ENCODE measurements at places on chromosomes 16 and 17. TPM values are rescaled to one million over a fixed set of nuclear protein-coding genes. Genes with fewer than 3 reads are reported as not detected.

DNA sequence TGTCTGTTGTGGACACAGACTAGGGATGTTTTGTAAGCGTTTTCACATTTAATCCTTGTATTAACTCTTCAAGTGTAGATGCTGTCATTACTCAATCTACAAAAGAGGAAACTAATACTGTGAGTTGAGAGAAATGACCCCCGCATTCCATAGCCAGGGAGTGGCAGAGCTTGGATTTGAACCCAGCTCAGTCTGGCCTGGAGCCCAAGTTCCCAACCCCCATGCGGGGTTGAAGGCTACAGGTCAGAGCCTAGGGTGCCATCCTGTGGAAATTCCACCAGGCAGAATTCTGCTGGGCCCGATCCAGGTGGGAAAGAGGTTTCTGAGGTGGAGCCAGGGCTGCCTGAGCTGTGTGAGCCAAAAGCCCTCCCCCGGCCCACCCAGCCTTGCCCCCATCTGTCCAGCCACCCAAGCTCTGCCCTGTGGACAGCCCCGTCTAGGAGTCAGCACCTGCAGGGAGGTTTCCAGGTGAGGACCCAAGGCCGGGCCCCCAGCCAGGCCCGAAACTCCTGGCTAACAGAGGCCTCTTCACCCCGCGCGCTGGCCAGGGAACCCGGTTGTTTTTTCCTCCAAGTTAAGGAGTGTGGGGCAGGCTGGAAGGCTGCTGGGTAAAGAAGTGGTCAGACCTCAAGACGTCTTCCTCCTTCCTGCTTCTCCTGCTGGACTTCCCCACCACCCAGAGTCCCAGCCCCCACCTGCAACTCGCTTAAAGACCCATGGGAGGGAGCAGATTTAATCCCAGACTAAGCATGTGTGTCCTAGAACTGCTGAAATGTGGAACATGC lies 5.7 kb downstream of the MMP15 start:
- no peak overlapping the region for H3K4me3 ChIP-seq
- no peak overlapping the region for H3K27ac ChIP-seq
- peaks cover 12% of the 10 kb centered on the region for H3K4me1 ChIP-seq
- H3K27me3 ChIP-seq: no peaks in the 10 kb centered on the region

DNA sequence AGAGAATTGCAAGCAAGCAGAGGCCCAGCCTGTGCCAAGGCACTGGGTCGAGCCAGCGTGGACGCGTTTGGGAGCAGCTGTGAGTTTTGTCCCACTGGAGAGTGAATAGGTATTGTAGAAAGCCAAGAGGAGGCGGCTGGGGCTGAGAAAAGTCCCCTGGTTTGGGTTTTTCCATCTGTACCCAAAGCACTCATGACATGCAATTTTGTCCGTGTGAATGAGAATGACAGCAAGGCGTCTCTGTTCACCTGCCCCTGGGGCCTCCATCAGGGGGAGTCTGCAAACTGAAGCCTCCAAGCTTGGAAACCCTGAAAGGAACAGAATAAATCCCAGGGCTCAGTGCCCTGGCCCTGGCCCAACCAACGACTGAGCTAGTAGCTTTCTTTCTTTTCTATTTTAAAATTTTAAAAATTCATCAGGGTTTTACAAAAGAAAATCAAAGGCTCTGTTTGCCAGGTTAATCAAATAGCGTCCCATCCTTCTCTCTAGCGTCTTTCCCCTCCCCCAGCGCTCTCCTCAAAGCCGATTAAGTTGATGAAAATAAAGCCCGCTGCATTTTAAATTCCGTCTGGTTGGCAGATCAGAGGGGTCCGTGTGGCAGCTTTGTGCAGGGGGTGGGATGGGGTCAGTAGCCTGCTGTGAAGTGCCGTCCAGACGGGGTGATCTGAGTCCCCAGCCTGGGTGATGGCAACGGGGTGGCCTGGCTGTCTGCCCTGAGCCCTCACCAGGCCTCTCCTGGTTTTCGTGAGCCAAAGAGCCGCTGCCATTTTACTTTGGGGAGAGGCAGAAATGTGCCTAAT lies 171.0 kb downstream of the KATNIP start:
- H3K27ac ChIP-seq: no peak overlapping the region
- H3K4me3 ChIP-seq: no peak overlapping the region
- no peaks in the 10 kb centered on the region for H3K27me3 ChIP-seq

DNA sequence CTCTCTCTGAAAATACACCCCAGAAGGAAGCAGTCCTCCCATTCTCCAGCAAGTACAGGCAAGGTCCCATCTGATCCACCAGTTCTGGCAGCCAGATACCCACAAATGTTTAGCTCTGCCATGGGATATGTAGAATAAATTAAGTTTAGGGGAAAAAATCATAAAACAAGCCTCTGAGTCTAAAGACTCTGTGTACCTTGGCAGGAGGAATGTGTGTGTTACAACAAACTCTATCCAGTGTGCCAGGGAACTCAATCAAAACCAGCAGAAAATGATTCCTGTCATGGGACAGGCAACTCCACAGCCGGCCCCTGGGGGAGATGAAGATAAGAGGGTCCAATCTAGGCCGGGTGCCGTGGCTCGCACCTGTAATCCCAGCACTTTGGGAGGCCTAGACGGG lies 73.4 kb downstream of the MRM3 start:
- H3K36me3 ChIP-seq: no peaks in the 10 kb centered on the region
- no peaks in the 10 kb centered on the region for H3K27me3 ChIP-seq
- no peak for DNase-seq
- H3K4me3 ChIP-seq: no peak overlapping the region
- H3K4me1 ChIP-seq: no peaks in the 10 kb centered on the region

Gene PDE6G
- total RNA-seq: not detected

DNA sequence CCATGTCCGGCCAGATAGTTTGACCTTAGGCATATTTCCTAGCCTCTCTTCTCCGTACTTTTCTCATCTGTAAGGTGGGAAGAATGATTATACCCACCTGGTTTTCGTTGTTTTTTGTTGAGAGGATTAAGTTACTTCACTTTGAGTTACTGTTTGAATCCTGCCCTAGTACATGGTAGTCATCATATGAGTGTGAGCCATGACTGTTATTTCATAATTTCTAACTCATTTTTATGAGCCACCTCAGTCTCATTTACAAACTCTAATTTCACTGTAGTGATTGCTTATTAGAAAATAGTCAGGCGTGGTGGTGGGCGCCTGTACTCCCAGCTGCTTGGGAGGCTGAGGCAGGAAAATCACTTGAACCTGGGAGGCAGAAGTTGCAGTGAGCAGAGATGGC lies 45.1 kb downstream of the YPEL2 start:
- H3K27ac ChIP-seq: no peak overlapping the region
- no peaks in the 10 kb centered on the region for H3K36me3 ChIP-seq
- DNase-seq: no peak
- H3K4me1 ChIP-seq: peaks cover 12% of the 10 kb centered on the region
- H3K27me3 ChIP-seq: no peaks in the 10 kb centered on the region

DNA sequence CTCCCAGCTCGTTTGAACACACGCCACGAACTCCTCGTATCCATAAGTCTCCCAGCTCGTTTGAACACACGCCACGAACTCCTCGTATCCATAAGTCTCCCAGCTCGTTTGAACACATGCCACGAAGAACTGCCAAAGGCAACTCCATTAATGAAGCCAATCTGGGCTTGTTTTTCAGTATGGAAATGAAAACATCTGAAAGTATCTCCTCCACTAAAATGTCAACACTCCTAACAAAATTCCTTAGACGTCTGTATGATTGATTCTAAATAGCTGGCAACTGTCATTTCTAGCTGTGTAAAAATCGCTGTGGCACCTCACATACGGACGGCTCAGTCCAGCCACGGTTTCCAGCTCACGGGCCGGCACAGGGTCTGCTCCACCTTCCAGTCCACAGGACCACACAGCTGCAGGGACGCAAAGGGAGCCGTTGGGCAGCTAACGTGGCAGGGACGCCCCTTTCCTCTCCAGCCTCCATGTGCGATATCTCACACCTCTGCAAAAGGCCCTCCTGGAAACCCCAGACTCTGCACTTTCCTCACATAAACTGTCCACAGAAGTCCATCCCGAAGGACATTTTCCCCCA lies 67.1 kb upstream of the METRNL start:
- H3K4me3 ChIP-seq: no peak overlapping the region
- H3K36me3 ChIP-seq: no peaks in the 10 kb centered on the region
- no peak for DNase-seq
- no peaks in the 10 kb centered on the region for H3K27me3 ChIP-seq
- H3K4me1 ChIP-seq: no peaks in the 10 kb centered on the region

GRCh38 chr16:65934443-65934842 lies 432.0 kb upstream of the CDH5 start:
- H3K4me3 ChIP-seq: no peak overlapping the region
- H3K4me1 ChIP-seq: no peaks in the 10 kb centered on the region
- H3K27me3 ChIP-seq: no peaks in the 10 kb centered on the region
- no peaks in the 10 kb centered on the region for H3K36me3 ChIP-seq
- H3K27ac ChIP-seq: no peak overlapping the region

Gene RANBP10
- 21.8 TPM for total RNA-seq

- no peaks in the 10 kb centered on the region for H3K27me3 ChIP-seq
- no peak overlapping the region for H3K27ac ChIP-seq
- DNase-seq: no peak
- no peaks in the 10 kb centered on the region for H3K36me3 ChIP-seq
- no peak overlapping the region for H3K4me3 ChIP-seq
- no peaks in the 10 kb centered on the region for H3K4me1 ChIP-seq
Observed at GRCh38 chr17:11548398-11548797, 49.9 kb upstream of the DNAH9 start.

GRCh38 chr16:12193692-12194091 lies 217.2 kb downstream of the SNX29 start:
- no peaks in the 10 kb centered on the region for H3K4me1 ChIP-seq
- no peak overlapping the region for H3K4me3 ChIP-seq
- no peak overlapping the region for H3K27ac ChIP-seq
- H3K27me3 ChIP-seq: no peaks in the 10 kb centered on the region
- no peaks in the 10 kb centered on the region for H3K36me3 ChIP-seq

Gene KRTAP2-2
- not detected for total RNA-seq

Data from Caco-2 (cell line).